ENCODE measurements at places on chromosomes 2 and 18.

- DNase-seq = no peak
Observed at GRCh38 chr2:233838726-233839446, 15.4 kb downstream of the HJURP start.

DNA sequence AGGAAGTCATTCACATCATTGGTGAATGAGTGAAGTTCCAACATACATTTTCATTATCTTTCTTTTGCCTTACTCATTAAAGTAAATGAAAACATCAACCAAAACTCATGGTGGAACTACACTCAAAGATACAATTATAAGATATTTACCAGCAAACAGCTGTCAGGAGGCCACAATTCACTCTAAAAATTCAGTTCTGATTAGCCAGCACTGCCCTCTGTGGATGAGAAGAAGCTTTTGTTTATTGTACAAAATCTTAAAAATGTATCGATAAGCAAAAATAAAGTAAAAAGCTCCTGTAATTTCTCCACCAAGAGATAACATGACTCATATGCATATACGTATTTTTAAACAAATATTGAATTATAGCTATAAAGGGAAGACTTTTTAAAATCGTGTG, 73.5 kb upstream of the RAPGEF4 start:
- DNase-seq = no peak

GRCh38 chr2:69495861-69496260, 58.6 kb upstream of the NFU1 start:
- DNase-seq = no peak

DNA sequence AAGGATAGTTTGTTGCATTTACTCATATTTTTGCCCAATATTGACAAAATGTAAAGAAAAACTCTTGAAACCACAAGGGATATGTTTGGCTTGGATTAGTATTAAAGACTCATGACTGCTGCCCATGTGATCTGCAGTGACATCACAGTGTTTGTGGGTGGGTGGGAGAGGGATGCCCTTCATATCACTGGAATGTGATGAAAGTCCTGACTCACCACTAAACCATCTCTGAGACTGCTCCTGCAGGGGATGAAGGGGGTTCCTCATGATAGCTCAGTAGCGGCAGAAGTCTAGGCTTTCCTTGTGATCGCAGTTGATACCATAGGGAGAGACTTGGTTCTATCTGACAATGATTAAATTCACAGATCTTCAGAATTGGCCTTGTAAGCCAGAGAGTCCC, 451.2 kb downstream of the CNTNAP5 start:
- DNase-seq = no peak

DNA sequence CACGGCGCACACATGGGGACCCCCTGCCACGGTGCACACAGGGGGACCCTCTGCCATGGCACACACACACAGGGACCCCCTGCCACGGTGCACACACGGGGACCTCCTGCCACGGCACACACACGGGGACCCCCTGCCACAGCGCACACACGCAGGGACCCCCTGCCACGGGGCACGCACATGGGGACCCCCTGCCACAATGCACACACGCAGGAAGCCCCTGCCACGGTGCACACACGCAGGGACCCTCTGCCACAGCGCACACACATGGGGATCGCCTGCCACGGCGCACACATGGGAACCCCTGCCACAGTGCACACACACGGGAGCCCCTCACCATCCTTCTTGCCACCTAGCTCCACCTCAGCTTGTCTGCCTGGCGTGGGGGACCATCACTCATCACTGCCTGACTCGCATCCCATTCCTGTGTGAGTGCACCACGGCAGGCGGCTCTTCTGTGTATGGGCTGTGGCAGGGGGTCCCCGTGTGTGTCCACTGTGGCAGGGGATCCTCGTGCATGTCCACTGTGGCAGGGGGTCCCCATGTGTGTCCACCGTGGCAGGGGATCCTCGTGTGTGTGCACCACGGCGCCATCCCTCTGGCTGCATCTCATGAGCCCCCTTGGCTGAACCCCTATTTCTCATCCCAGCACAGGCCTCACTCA, 206.7 kb downstream of the EIPR1 start:
- DNase-seq = no peak

GRCh38 chr18:57891707-57892391, 88.7 kb upstream of the ATP8B1 start:
- no peak for DNase-seq

DNA sequence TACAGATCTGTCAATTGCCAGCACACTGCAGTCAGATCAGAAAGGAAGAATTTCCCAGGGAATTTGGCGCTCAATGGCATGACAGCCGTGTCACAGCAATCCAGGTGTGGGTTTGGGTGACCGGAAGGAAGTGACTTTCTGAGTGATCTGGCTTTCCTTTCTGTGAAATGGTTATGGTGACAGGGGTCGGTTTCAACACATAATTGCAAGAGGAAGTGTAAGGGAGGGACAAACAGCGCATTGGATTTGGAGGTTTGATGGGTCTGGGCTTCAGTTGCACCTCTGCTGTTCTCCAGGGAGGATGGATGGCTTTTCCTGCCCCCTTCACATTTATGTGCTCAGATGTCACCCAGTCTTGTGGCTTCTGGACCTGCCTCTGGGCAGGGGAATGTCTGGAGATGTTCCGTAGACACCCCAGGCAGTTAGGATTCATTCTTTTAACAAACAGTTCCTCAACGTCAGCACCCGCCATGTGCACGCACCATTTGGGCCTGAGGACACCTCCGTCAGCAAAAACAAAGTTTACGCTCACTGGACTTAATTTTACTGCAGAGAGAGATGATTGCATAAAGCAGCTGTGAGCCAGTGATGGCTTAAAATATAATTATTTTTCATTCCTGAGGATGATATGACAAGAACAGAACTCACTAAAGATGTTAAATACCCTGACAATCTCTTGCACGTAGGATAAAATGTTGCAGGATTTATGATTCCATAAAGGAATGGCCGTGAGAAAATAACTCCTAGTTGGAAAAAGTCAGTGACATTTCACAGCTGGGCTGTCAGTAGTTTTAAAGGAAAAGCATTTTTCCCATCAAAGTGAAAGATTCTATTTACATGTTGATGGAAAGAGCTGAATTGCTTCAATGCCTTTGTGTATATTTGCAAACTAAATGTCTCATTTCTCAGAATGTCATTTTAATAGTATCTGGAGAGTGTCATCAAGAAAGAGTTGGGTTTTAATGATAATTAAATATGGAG, 36.9 kb downstream of the MBP start:
- no peak for DNase-seq

DNA sequence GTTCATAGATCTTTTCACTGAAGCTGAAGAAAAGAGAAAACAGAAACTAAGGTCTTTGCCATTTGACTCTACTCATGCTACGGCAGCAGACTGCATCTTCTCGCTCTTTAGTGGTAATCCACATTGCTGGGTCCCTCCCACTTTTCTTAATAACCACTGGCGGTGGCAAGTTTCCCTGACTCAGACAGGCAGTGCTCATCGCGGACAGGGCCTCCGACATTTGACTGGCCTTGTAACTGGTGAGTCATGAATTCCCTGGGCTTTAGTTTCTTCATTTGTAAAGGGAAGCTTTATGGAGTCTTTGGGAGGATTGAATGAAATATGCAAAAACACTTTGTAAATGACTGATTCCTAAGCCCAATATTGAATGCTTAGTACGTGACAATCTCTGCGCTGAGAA, 238.2 kb upstream of the RBBP8 start:
- DNase-seq = peak; percentile 92
